ENCODE measurements at places on chromosomes 16 and 17. TPM values are rescaled to one million over a fixed set of nuclear protein-coding genes. Genes with fewer than 3 reads are reported as not detected.
A peak's percentile ranks its signal among the peaks of the same experiment; 100 is the strongest.

NOXO1 gene
- 2.0 TPM for polyA plus RNA-seq

TMIGD1 gene
- polyA plus RNA-seq = not detected

- no peaks in the 10 kb centered on the region for H3K36me3 ChIP-seq
- H3K4me1 ChIP-seq = peaks cover 20% of the 10 kb centered on the region
- H3K4me3 ChIP-seq = peak overlapping the region; percentile 25
- H3K27ac ChIP-seq = no peak overlapping the region
- peaks cover 8% of the 10 kb centered on the region for H3K27me3 ChIP-seq
- DNase-seq = peak; percentile 54
These were observed 3.5 kb downstream of the SLC7A6 start for GRCh38 chr16:68267612-68268405.

GRCh38 chr17:82242977-82243647, 14.3 kb downstream of the SLC16A3 start:
- peaks cover 17% of the 10 kb centered on the region for H3K36me3 ChIP-seq

DNA sequence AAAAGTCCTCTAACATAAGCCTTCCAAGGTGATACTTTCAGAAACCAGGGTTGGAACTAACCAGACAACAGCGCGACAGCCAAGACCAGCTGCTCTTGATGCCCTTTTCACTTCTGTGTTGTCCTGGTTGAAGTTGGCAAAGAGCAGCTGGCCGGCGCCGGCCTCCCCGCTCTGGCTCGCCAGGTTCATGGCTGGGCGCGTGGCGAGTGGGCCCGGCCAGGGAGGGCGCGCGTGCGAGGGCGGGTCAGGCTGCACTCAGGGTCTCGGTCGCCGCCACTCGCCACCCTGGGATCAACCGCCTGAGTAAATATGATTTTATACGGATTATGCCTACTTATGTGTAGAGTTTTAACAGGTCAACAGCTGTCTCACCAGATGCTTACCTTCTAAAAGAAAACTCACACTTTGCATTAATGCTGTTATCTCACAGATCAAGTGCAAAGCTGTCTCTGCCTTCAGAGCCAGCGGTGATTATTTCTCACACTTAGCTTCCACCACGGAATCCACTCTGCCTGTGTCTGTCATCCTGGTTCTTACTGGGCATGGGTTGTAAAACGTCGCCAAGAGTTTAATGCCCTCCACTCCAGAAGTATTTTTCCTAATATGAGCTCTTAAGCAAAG, 13.5 kb downstream of the KCTD2 start:
- H3K36me3 ChIP-seq = peaks cover 40% of the 10 kb centered on the region
- DNase-seq = no peak
- no peaks in the 10 kb centered on the region for H3K4me1 ChIP-seq

GRCh38 chr17:82048571-82048971, 3.0 kb downstream of the RFNG start:
- no peak overlapping the region for H3K27ac ChIP-seq
- no peaks in the 10 kb centered on the region for H3K4me1 ChIP-seq
- H3K36me3 ChIP-seq = no peaks in the 10 kb centered on the region
- no peak overlapping the region for H3K4me3 ChIP-seq

GRCh38 chr16:63037761-63038396, 1001.6 kb upstream of the CDH8 start:
- peaks cover 12% of the 10 kb centered on the region for H3K4me1 ChIP-seq
- no peak overlapping the region for H3K4me3 ChIP-seq
- no peak overlapping the region for H3K27ac ChIP-seq
- H3K27me3 ChIP-seq = no peaks in the 10 kb centered on the region
- DNase-seq = no peak

GRCh38 chr16:53779186-53779585, 75.2 kb downstream of the FTO start:
- peaks cover 34% of the 10 kb centered on the region for H3K4me1 ChIP-seq
- no peak overlapping the region for H3K27ac ChIP-seq
- no peaks in the 10 kb centered on the region for H3K27me3 ChIP-seq
- H3K4me3 ChIP-seq = no peak overlapping the region
- DNase-seq = no peak

Data from GM23338 (cell line).